Skin of body (tissue), 3 donors: ENCODE measurements at places on chromosomes 4 and X.

GRCh38 chrX:152306331-152306730, 144.8 kb downstream of the GABRA3 start:
- DNase-seq: no peak

- no peak for DNase-seq
Measured at GRCh38 chrX:69278031-69278687, 112.9 kb upstream of the PJA1 start.

DNA sequence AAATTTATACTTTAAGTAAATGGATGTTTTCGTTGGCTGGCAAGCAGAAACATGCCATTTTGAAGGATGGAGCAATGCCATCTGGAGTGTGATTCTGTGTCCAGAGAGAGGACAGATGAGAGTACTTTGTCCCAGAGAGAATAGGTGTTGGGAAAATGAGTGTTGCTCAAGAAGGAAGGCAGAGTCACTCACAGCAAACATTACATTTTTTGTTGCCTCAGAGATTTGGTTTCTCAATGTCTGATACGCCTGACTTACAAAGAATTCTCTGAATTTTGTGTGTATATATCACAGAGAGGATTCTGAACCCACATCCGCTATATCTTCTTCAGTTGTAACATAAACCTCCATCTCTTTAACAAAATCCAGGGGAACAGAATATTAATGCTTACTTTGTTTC, 102.8 kb upstream of the PCDH18 start:
- DNase-seq: no peak

DNA sequence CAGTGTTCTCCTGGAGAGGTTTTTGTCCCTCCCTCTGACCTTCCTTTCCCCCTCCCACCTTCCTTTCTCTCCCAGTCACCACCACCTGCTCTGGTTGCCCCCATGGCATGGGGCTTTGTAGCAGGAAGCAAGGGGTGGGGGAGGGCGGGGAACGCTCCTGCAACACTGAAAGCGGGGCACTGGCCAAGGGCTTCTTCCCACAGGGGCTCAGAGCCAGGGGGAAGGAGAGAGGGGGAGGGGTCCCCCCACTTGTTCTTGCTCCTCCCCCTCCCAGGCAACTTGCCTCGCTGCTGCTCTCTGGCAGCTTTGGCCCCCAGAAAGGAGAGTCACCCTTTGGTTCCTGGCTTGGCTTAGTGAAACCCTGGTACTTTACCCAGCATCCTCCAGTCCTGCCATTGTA, 48.4 kb downstream of the BCORL1 start:
- no peak for DNase-seq
